ENCODE measurements at places on chromosomes 4 and X.

GRCh38 chr4:137361756-137362470 is 170.4 kb downstream of the PCDH18 start:
- DNase-seq, result no peak

- DNase-seq, result no peak
These were observed 11.2 kb upstream of the CCNG2 start for GRCh38 chr4:77145842-77146185.

- no peak for DNase-seq
These were observed 1740.5 kb upstream of the AGA start for GRCh38 chr4:179182741-179183140.

- DNase-seq, result no peak
These were observed 14.8 kb upstream of the TRIM60 start for GRCh38 chr4:165016971-165017370.

DNA sequence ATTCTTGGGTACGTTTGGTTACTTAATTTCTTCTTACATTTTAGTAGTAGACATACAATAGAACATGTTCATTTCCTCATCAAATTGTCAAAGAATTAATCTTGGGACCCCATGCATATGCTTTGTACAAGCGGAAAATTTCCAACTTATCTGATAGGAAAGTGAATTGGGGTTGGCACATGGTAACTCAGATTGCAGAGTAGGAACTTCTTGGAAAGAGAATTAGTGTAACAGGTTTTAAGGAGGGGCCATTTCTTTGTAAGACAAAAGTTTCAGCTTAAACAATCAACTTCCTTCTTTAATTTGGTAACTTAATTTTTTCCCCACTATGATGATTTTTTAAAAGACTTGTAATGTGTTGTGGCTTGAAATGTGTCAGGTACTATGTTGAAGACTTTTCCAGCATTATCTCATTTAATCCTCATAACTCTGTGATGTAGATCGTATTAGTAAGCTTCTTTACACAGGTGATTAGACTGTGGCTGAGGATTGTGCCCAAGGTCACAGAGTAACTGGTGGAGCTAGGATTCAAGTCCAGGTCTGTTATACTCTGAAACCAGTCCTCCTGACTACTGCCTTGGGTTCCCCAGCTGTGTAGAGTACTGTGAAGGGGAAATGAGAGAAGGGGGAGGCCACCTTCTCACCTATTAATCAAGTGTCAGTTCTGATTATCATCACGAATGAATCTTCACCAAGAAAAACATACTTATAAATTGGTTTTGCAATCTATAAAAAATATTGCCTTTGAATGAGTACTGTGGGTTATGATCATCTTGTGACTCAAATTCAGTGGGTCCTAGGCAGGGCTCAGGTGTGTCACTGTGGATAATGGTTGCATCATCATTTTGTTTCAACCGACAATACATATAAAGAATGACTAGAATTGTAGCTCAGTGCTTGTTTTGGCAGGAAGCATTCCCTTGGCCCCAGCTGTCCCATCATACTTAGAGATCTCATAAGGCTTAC is 4.3 kb downstream of the GK start:
- DNase-seq, result no peak

DNA sequence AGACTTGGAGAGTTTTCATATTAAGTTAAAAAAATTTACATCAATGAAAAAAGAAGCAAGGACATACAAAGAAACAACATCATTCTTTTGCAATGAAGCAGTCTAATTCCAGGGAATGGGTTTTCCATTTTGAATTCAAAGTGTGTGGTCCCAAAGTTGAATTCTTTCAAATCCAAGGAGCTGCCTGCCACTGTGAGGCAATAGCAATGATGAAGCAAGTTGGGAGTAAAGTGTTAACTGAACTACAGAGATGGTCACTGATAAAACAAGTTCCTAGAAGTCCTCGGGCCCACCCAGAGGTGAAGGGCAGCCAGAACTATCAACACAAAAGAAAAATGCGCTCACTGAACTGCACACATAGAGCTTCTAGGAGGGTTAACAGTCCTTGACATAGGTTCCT is 115.9 kb downstream of the RAB28 start:
- no peak for DNase-seq
